ENCODE measurements at places on chromosomes 7 and 10.

- DNase-seq, result no peak
Measured at GRCh38 chr10:4312051-4312835, 513.8 kb upstream of the AKR1E2 start.

DNA sequence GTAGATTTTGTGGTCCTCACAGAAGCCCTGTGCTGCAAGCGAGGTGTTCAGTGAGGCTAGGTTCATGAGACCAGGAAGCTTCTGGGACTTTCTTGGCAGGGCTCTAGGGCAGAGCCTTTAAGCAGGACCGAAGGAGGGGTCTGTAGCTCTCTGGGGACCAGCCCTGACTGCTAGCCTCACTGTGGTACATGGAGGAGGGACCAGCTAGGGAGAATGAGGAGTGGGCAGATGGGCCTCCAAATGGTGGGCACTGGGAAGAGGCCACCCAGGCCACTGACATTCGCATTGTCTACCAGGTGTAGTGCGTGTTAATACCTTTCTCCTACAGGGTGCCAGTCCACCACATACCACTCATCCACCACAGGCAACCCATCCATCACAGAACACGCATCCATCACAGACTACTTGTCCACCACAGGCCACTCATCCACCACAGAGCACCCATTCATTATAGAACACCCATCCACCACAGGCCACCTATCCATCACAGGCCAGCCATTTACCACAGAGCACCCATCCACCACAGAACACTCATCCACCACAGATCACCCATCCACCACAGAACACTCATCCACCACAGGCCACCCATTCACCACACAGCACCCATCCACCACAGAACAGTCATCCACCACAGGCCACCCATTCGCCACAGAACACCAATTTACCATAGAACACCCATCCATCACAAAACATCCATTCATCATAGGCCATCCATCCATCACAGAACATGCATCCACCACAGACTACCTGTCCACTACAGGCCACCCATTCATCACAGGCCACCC is 31.6 kb upstream of the ZNF488 start:
- DNase-seq, result no peak

DNA sequence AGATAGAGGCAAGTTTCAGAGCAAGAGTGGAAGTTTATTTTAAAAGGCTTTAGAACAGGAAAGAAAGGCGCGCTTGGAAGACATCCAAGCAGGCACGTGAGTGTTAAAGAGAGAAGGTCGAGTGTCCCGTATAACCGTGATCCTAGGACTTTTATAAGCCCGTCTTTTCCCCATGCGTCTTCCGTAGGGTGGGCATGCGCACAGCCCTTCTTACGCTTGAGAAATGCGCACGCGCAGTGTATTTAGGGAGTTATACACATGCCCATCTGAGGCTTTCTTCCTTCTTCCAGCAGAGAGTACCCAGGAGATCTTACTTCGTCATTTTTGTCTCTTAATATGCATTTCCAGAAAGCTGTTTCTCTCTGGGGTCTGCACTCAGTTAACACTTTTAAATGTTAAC is 52.4 kb downstream of the CALD1 start:
- DNase-seq, result no peak

- peak; percentile 35 for DNase-seq
Measured at GRCh38 chr10:89615112-89615511, 29.9 kb downstream of the PANK1 start.

GRCh38 chr7:91722831-91723230 is 157.7 kb downstream of the MTERF1 start:
- no peak for DNase-seq

- no peak for DNase-seq
Measured at GRCh38 chr7:27688646-27689045, 26.0 kb upstream of the HIBADH start.

GRCh38 chr10:17232276-17232960 is 4.4 kb downstream of the VIM start:
- no peak for DNase-seq

DNA sequence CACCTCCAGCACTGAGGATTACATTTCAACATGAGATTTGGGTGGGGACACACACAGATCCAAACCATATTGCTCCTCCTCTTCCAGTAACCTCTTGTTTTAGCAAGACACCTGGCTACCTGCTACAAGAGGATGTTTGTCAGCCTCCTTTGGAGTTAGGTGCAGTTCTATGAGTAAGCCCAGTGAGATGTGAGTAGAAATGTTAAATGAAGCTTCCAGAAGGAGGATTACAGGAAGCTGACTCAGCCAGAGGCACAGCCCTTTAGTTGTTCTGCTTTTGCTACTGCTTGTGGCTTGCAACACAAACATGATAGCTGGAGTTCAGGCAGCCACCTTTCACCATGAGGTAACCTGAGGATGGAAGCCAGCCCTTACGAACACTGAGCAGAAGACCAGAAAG is 382.7 kb upstream of the RNF32 start:
- no peak for DNase-seq

DNA sequence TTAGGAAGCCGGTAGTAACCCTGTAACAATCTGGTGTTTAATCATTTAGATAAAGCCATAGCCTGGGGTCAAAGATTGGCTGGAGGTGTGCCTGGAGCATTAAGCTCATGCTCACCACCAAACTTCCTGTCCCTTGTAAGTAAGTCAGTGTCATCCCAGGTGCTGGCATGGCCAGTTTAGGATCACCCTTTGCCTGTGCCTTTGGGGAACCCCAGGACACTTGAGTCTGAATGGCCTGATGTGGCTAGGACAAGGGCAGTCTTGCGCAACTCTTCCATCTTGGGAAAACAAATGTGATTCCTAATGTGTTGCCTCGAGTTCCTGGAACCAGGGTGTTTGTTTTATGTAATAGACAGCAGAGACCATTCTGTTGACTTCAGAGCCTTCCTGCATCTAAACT is 154.8 kb downstream of the GRK5 start:
- no peak for DNase-seq

GRCh38 chr10:43647576-43647975 is 1.1 kb downstream of the ZNF32 start:
- no peak for DNase-seq

DNA sequence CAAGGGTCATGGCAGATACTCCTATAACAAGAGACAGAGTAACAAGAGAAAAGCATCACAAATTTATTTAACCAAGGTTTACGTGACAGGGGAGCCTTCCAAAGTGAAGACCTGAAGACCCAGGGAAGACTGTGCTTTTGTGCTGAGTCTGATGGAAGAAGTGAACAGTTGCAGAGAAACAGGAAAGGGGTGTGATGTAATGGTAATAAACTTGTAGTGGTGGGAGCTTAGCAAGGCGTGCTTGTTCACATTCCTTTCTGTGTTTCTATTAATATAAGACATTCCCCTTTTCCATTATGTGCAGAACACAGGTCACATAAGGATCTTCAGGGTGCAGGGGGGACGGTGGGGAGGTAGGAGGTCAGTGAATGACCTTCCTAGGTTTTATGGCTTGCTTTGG is 25.5 kb upstream of the C10orf67 start:
- DNase-seq, result no peak

GRCh38 chr10:24299578-24300260 is 90.8 kb downstream of the KIAA1217 start:
- DNase-seq, result no peak

GRCh38 chr7:106354822-106355221 is 70.0 kb upstream of the NAMPT start:
- DNase-seq, result no peak

- no peak for DNase-seq
Measured at GRCh38 chr7:55177589-55178261, 158.9 kb downstream of the EGFR start.

GRCh38 chr7:43735802-43736603 is 6.7 kb upstream of the COA1 start:
- no peak for DNase-seq

DNA sequence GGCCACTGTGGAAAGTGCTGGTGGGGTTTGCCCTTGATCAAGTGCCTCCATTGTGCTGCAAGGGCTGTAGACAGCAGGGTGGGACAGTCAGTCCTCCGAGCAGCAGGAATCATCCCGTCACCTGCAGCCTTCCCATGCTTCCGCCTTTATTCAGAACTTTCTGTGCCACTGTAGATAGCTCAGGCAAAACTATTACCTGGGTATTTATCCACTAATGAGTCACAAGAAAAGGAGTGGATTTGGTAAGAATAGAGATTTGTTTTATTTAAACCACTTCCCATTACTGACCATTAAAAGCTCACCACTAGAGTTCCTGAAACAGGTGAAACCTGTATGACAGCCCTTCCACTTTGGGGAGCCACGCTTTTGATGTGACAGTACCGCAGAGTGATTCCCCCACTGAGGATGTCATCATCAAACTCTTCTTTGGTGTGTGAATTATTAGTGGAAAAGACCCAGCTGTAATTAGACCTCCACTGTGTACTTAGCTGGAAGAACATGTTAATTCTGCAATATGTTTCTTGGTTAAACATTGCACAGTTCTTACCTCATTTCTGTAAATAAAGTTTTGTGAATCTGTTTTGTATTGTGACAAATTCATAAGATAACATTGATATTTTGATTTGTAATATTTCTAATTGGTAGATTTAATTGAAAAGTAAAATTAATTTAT is 208.8 kb downstream of the MLLT10 start:
- DNase-seq, result no peak

- DNase-seq, result peak; percentile 94
Measured at GRCh38 chr10:73879296-73880173, 5.2 kb upstream of the CAMK2G start.

GRCh38 chr10:114753126-114753525 is 68.5 kb upstream of the FHIP2A start:
- DNase-seq, result no peak

- DNase-seq, result no peak
Measured at GRCh38 chr7:158672975-158673374, 31.6 kb downstream of the NCAPG2 start.

- no peak for DNase-seq
Measured at GRCh38 chr7:45702751-45703150, 128.6 kb downstream of the ADCY1 start.

- no peak for DNase-seq
Measured at GRCh38 chr7:110592557-110592956, 498.4 kb upstream of the LRRN3 start.

- DNase-seq, result no peak
Measured at GRCh38 chr7:115260381-115260780, 338.5 kb downstream of the MDFIC start.

- DNase-seq, result no peak
Measured at GRCh38 chr10:132249824-132250375, 57.9 kb downstream of the STK32C start.

- no peak for DNase-seq
Measured at GRCh38 chr7:2281541-2281940, 32.7 kb downstream of the SNX8 start.

DNA sequence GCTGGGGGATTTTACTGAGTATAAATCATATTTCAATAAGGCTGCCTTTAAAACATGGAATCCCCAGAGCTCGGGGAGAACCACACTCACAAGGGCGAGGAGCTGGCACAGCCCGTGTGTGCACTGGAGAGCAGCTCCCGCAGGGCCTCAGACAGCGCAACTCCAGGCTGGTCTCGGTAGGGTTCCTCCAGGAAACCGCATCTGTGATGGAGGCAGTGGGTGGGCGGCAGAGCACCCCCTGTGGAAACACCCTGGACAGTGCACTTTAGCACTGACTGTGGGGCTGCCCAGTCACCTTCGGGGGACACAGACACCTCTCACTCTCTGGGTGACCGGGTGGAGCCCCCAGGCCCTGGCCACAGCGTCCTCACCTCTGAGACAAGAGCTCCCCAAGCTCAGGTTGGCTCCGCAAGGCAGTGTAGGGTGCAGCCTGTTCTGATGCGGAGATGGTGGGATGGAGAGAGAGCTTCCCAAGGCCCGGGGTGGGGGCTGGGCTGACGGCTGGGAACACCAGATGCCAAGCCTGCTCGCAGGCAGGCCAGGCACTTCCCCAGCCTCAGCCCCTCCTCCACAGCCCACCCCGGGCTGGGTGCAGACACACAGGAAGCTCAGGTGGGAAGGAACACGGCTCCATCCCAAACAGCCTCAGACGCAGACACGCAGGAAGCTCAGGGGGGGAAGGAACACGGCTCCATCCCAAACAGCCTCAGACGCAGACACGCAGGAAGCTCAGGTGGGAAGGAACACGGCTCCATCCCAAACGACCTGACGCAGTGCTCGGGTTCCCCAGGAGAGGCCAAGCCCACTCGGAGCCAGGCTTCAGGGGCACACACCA is 224.4 kb downstream of the MAD1L1 start:
- DNase-seq, result no peak

DNA sequence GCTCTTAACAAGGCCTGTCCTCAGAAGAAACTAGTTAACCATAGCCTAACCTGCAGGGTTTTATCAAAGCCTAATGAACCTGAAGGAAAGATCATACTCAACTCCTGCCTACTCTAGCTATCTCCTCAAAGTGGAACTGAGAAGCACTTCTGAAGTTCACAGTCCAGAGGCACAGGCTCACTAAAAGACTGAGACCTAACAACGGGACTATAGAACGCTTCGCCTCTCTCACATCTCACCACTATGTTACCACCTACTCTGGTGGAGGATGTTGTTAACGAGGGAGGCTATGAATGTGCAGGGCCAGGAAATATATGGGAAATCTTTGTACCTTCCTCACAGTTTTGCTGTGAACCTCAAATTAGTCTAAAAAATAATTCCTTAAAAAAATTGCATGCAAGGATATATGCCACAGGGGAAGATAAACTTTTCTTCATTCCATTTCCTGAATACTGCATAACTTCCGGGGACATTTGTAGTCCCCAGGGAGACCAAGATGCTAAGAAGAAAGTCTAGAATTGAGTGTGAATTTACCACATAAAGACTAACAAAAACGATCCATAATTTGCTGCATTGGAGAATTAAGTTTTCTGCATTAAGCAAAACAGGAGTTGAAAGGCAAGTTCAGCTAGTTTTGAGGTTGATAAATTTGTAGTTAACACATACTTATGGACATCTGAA is 21.6 kb downstream of the LIPJ start:
- no peak for DNase-seq

Measured in CD4-positive, alpha-beta T cell treated with Interleukin-4 for 1 hour (primary cell).